Suprapubic skin (tissue), 4 donors: ENCODE measurements at places on chromosomes 3 and 15.

- DNase-seq = no peak
Measured at GRCh38 chr3:65886391-65886790, 152.3 kb downstream of the MAGI1 start.

GRCh38 chr3:125240496-125240895 is 27.9 kb upstream of the SLC12A8 start:
- no peak for DNase-seq

DNA sequence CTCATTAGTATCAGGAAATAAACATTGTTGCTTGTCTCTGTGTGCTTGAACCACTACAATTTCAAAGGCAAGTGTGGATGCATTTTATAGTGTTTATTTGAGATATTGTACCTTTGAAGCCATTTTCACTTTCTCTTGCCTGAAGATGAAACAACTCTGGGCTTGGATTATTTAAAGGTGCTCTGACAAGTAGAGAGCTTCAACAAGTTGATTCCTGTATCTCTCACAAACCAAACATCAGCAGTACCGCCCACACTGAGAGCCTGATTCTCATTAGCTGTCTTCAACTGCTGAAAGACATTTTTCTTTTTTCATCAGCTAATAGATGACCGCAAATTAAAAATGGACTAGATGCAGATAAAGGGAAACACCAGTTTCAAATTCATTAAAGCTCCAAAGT is 806 bp upstream of the CERS3 start:
- DNase-seq = no peak

GRCh38 chr15:88147760-88148159 is 108.8 kb downstream of the NTRK3 start:
- no peak for DNase-seq

- DNase-seq = no peak
Measured at GRCh38 chr3:8246070-8246469, 255.6 kb upstream of the LMCD1 start.

DNA sequence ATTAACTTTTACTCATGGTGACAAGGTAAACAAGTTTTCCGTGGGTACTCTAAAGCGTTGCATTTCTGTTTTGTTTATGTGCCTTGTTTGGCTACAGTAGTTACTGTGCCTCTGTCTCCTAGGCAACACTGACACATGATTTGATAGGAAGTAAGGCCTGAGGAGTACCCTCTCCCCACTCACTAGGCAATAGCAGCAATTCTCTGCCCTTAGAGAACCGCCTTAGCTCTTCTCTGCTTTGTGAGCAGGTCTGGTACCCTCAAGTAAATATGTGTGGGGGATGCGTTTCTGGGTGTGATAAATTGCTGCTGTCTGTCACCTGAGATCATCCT is at the start of gene IL5RA:
TSS of gene IL5RA (minus strand) at position 76 of the 332 bp plus-strand sequence. CDS start 5,390 bp downstream, outside the sequence.
- DNase-seq = no peak

DNA sequence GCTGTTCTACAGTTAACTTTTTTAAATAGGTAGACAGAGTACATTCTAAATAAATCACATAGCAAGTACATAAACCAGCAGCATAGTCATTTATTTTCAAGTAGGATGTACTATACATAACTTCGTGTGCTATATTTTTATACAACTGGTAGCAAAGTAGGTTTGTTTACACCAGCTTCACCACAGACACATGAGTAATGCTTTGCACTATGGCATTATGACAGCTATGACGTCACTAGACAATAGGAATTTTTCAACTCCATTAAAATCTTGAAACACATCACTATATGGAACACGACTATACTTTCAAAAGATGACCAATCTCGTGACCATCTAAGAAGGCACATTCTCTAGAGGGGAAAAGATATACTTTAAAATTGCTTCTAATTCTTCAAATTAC is 3.5 kb downstream of the TEX55 start:
- DNase-seq = no peak

GRCh38 chr15:91128016-91128415 is 28.0 kb downstream of the SV2B start:
- no peak for DNase-seq

GRCh38 chr3:188468662-188469061 is 314.7 kb downstream of the LPP start:
- DNase-seq = peak; percentile 89

GRCh38 chr3:31159331-31160039 is 265.0 kb upstream of the GADL1 start:
- no peak for DNase-seq

DNA sequence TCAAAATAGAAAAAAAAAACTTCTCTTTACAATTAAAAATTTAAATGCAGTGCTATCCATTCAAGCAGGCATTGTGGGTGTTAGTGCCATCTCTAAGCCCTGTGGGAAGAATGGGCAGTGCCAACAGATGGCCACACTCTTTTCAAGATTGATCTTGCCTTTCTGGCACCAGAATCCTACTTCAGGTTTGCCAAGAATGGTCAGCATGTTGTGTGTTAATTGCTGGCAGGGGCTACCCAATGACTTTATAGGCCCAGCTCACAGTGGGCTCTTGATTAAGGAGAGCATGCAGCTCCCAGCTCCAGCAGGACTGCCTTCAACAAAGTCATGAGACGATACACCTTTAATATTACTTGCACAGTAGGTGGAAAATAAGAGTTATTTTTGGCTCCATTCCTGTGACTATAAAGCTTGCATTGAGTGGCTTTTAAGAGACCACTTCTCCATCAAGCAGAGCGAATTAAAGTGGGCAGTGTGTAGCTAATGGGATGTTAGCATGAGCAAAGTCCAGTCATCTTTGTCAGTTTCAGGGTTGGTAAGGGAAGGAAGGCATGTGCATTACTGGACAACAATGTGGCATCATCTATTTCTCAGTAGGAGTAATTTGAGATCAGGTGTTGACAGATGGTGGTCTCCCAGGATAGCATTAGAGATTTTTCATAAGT is 476.8 kb downstream of the C3orf38 start:
- no peak for DNase-seq

GRCh38 chr3:151219056-151219455 is 16.0 kb upstream of the GPR171 start:
- no peak for DNase-seq

DNA sequence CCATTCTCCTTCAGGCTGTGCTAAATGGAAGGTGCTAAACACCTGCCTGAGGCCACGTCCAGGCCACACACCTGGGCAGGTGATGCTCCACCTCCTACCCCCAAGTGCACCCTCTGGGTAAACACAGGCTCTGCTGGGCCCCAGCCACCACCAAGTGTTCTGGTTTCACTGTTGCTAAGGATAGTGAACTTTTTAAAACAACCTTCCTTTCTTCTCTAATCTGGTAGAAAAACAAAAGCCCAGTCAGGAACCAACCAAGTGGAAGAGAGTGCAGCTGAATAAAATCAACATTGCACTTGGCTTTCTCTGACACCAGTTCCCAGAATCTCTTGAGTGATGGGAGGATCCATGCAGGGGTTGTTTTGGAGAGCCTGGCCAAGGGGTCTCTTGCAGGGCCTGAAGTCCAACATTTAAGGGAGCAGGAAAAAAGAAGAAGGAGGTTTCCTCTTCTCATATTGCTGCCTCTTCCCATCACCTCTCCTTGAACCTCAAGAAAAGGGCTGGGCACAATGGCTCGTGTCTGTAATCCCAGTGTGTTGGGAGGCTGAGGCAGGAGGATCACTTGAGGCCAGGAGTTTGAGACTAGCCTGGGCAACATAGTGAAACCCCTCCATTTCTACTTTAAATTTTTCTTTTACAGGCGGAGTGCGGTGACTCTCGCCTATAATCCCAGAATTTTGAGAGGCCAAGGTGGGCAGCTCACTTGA is 26.2 kb upstream of the ATP13A3 start:
- no peak for DNase-seq
